ENCODE measurements at places on chromosomes 2 and 18.

GRCh38 chr18:449374-449773, 51.1 kb downstream of the COLEC12 start:
- DNase-seq, result no peak

DNA sequence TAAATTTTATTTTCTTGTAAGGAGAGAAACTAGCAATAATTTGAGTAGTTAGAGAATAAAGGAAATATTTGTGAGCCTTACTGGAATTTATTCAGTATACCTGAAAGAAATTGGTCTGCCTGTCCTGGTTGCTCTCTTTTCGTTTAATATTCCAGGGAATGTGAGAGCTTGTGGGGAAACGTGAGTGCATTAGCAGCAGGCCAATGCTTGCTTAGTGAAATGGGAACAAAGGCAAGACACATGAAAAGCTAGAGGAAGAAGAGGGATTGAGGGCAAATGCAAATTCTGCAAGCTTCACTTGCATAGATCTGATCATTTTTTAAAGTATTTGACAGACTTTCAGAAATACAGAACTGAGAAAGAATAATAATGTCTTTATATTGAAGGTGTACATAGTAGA, 111.0 kb downstream of the ERBB4 start:
- DNase-seq, result no peak

- DNase-seq, result no peak
Observed at GRCh38 chr2:27123302-27124150, at the start of gene ABHD1. TSS of gene ABHD1 (plus strand) at chr2:27123815. CDS start at chr2:27123949, 134 bp downstream.

DNA sequence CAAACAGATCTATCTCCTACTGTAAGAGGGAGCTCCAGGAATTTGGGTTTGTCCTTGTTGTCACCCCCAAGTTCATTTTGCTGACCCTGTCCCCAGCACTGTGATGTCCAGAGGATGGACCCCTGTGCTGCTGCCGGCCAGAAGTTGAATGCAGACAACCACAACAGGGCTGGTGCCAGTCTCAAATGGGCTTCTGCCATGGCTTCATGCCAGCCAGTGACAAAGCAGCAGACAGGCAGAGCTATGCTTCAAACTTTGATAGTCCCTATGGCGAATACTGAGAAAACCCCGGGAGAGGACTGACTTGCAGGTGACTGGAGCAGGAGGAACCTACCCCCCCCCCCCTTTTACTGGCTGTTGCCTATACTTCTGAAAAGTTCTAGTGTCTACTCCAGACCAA, 3.2 kb downstream of the SMAD7 start:
- no peak for DNase-seq

GRCh38 chr18:13232971-13233786, 14.6 kb downstream of the LDLRAD4 start:
- no peak for DNase-seq
